ENCODE measurements at places on chromosomes 2 and 18. TPM values are rescaled to one million over a fixed set of nuclear protein-coding genes. Genes with fewer than 3 reads are reported as not detected.

HOXD12 gene
- not detected for polyA plus RNA-seq

DNA sequence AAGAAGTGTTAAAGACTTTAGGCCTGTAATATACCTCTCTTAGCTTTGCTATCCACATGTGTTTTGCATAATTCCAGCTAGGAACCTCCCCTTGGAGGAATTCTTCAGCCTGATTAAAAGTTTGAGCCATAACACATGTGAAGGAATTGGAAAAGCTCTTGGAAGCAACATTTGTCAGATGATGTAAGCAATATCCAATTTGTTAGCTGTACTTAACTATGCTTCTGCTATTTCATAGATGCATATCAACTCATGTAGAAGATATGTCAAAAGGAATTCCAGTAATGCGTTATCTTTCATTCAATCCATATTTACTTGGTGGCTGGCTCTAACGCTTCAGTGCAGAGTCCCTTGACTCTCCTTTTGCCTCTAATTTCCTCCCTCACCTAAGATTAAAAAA lies 46.2 kb downstream of the PKP4 start:
- no peak for DNase-seq

- DNase-seq = no peak
These were observed at the start of gene MPP4 for GRCh38 chr2:201698588-201699226. MPP4 (minus strand) TSS chr2:201698644; CDS start chr2:201693954, 4,690 bp downstream.

- DNase-seq = no peak
These were observed 40.6 kb downstream of the TMEM87B start for GRCh38 chr2:112095681-112096080.

GRCh38 chr2:86557836-86558235 lies 5.4 kb downstream of the CHMP3 start:
- no peak for DNase-seq

DNA sequence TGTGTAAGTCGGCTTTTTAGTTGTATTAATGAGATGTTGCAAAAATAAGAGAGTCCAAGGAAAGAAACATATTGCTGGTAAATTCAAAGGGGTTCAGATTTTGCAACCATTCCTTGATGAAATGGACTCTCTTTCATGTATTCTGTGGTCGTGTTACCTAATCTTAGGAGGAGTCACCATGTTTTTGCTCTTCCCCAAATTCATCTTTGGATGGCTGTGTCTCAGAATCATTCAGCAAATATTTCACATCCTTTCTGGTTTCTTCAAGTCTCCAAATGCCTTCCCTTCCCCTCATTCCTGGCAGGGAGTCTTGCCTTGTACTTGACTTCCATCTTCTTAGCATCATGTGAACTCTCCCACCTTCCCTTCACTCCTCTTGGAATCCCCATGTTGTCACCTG lies 66.1 kb downstream of the PTPRM start:
- no peak for DNase-seq

- DNase-seq = no peak
These were observed 57.0 kb downstream of the CCDC150 start for GRCh38 chr2:196696423-196697079.

- DNase-seq = peak; percentile 20
These were observed 134.0 kb upstream of the HDAC4 start for GRCh38 chr2:239534581-239535412.

GRCh38 chr2:234404957-234405356 lies 91.9 kb downstream of the ARL4C start:
- DNase-seq = no peak

GRCh38 chr2:171909266-171909665 lies 13.0 kb upstream of the HAT1 start:
- no peak for DNase-seq
